ENCODE measurements at places on chromosomes 11 and 22.

GRCh38 chr22:31602259-31602952 is 59.6 kb downstream of the PISD start:
- no peak for DNase-seq

GRCh38 chr11:61968758-61969390 is 1.4 kb upstream of the FTH1 start:
- DNase-seq, result no peak

DNA sequence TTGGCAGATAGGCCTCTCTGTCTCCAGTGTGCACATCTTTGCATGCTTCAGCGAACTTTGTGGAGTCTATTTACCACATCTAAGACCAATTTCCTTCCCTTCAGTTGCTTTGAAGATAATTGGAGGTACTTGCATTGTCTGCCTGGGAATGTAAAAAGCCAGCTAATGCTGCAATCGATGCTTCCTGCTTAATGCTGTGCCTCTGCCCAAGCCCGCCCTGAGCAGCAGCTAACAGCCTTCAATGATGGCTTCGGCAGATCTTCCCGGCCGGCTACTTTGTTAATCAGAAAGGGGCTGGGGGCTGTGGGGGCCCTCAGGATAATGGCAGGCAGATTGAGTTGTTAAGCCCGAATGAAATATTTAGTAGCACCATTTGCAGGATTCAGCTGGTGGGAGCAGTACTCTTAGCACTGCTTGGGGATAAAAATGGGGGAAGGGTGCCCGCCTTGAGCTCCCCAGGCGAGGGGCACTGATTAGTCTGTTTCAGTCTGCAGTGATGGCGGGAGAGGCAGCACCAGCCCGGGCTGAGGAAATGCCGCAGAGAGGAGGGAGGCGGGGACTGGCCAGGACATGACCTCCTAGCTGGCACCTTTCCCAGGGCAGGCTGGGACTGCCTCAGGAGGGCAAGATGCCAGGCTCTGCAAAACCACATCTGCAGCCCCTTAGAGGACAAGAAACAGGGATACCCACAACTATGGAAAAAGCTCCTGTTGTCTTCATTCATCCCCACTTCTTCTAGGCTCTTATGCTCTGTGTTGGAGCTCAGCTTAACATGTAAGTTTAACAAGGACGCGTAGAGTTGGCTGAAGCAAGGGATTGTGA is 460.0 kb downstream of the BUD13 start:
- no peak for DNase-seq

DNA sequence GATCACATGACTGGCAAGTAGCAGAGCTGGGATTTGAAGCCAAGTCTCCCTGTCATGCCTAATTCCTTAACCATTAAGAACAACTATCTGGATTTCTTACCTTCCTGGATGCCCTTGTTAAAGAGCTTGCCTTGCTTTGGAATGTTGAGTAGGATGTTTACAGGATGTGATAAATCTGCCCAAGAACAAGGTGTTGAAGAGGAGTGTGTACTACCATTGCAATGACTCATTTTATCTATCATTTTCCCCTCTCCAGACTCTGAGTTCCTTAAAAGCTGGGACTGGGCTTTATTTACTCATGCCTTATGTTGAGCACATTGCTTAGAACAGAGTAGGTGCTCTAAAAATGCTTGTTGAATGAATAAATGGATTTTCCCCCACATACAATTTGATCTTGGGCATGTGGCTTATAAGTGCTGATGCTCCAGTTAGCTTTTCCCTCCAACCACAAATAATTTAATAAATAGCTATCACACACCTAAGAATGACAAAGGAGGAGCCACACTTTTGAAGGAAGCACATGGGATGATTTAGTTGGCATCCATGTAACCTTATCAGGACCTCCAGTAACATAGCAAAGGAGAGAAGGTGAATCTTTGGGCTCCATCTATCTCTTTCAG is 268.6 kb upstream of the SESN3 start:
- DNase-seq, result no peak

DNA sequence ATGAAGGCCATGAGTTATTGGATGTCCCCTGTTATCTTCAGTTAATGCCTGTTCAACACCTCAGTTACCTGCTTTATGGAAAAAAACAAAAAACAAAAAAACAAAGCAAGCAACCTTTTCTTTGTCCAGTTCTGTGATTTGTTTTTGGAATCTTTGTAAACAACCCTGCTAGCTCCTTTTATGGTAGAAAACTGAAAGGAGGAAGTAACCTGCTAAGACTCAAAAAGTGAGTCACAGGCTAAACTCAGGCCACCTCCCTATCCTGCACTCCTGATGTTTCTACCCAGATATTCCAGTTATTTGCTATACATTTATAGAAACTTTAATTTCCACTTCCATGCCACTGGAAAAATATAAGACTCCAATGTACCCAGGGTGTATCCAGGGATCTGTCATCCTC is 20.6 kb upstream of the TLCD5 start:
- no peak for DNase-seq

DNA sequence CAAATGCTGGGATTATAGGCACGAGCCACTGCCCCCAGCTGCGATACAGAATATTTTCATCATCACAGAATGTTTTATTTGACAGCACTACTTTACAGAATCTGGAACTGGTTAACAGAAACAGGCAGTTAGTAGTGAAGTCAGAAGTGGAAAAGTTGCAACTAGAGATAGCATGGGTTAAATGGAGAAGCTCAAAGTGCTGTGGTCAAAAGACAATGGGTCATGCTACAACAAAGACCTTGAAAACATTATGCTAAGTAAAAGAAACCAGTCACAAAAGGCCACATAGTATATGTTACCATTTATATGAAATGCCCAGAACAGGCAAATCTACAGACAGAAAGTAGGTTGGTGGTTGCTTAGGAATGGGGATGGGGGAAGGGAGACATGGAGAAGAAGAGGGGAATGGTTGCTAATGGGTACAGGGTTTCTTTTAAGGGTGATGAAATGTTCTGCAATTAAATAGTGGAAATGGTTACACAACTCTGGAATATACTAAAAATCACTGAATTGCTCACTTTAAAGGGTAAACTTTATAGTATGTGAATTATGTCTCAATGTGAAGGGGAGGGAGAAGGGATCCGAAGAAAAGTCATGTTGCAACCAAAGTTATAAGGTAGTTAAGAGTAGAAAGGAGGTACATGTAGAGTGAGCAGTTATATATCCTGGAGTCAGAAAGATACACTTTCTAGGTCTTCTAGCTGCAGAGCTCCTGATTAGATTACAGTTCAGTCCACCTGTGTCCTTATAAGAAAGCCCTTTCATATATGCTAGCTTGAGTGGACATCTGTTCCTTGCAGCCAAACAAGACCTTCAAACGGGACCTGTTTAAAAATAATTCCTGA is 46.3 kb upstream of the RAPSN start:
- no peak for DNase-seq

- DNase-seq, result no peak
These were observed 9.6 kb downstream of the FAM118A start for GRCh38 chr22:45319324-45319685.

GRCh38 chr22:22618448-22618847 is 26.0 kb upstream of the GGTLC2 start:
- DNase-seq, result no peak

DNA sequence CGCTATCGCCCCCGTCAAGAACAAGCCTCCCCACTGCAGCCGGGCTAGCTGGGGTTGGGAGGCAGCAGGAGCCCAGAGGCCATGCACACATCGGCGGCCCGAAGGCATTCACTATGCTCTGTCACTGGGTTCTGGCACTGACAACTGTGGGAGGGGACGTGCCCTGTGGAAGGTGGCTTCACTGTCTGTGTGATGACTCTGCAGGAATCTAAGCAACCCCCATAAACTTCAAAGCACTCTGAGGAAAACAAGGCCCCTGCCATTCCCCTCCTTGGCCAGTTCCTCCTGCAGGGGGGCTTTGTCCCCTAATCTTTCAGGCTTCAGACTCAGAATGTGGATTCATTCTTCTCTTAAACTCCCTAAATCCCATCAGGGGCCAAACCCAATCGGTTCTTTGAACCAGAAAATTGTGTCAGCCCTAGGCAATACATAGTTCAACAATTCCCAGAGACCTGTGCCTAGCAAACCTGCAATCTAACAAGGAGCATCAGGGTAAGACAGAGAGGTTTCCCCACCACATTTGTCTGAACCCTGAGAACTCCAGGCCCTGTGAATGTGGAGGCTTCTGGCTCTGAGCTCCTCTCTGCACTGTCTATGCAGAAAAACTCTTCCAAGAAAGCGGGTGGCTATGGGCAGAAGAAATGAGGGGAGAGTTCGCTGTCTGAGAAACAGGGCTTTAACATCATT is 1477.2 kb downstream of the TBC1D22A start:
- DNase-seq, result no peak

DNA sequence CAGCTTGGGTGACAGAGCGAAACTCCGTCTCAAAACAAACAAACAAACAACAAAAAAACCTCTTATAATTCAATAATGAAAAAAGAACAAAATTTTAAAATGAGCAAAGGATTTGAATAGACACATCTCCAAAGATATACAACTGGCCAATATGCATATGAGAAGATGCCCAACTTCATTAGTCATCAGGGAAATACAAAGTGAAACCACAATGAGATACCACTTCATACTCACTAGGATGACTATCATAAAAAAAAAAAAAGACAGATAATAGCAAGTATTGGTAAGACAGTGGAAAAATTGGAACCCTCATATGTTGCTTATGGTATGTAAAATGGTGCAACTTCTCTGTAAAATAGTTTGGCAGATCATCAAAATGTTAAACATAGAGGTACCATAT is 28.7 kb upstream of the BARX2 start:
- no peak for DNase-seq

GRCh38 chr11:126476977-126477376 is 121.5 kb downstream of the ST3GAL4 start:
- DNase-seq, result no peak
